ENCODE measurements at places on chromosomes 6 and 20. TPM values are rescaled to one million over a fixed set of nuclear protein-coding genes. Genes with fewer than 3 reads are reported as not detected.

DNA sequence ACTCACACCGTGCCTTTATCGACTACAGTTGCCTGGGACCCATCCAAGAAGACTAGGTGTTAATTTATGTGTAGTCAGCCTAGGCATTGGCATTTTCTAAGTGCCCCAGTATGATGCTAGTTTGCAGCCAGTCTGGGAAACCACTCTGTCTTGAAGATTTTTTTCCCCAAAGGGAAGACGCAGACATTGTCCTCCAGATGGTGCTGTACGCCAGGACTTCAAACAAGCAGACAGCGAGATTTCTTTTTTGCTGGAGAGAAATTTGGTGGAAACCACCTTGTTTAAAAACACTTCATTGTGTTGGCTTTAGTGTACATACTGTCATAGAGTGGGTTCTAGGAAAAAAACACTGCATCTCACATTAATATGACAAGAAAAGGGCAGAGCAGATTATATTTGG lies 30.0 kb downstream of the ALDH5A1 start:
- peak; percentile 21 for DNase-seq

DNA sequence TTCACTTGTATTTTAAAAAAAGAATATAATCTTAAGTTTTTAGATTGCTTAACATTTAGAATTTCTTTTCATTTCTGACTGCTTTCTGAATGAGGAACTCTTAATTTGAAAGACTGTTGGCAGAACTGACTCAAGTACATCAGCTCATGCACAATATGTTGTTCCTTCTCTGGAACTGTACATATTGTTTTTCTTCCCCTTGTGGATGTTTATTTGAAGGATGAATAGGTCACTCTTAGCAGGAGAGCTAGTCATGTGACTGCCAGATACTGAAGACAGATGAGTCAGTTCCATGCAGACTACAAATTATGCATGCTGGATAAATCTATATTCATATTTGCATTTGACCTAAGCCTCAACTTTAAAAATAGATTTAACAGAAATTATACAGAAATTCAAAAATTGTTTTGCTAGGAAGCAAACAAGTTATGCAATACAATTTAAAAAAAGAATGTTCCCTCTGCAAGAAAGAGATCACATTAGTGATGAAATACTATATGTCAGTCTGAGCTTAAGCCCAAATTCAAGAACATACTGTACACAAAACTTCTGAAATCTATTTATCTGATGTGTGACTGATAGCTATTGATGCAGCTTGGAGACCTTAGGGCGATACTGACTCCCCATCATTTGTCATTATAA lies 1274.9 kb upstream of the GJE1 start:
- no peak for DNase-seq

DNA sequence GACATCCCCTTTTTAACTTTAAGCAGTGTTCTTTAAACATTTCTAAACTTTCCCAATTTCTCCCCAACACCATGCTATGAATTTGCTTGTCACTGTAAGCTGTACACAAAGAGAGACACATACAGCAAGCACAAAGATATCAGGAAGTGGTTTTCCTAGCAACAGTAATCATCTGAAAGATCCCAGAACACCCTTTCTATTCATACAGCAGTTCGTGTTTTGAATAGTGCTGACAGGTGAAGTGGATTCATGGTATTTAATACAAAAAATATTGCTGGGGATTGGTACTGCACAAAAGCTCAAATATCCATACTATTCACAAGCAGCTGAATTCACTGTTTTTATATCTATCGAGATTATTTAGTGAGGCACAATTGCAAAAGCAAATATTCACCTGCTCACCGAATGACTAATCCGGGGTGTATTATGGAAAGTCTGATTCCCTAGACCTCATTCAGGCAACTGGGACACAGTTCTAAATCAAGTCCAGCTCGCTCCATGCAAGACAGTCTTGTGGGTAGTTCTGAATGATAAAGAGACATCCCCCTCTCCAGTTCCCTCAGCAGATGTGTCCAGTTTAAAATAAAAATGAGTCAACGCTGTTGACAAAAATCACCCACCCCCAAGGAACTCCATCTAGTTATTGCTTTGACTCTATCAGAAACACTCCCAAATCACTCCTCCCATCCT lies 107.1 kb upstream of the TSHZ2 start:
- no peak for DNase-seq

DNA sequence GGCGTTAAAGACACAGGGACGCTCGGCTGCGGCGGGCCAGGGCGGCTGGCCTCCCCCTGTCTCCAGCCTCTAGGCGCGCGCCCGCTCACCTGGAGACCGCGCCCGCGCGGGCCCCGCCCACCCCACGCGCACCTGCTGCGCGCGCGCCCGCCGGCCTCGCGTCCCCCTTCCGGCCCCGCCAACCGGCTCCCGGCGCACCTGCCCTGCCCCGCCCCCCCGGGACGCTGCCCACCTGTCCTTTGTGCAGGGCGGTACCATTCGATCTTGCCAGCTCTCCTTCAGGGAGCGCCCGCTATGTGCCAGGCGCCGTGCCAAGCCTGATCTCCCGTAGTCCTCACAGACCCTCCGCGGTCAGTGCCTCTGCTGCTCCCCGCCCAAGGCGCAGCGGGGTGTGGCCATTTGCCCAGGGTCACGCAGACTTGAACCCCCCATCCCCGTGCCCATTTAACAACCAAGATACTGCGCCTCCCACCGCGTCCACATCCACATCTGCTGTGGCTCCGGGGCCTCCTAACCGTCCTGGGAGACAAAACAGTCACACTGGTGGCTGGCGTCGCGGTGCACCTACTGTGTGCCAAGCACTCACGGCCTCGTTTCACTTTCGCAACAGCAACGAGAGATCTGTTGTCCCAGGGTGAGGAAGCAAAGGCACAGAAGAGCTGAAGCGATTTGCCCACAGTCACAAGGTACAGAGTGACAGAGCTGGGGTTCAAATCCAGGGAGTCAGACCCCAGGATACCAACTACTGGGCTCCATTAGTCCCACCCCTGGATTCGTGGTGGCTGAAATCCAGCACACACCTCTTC lies 48.1 kb downstream of the NOL4L start:
- no peak for DNase-seq

- no peak for DNase-seq
These were observed 59.2 kb upstream of the EYA2 start for GRCh38 chr20:46835418-46835817.

- DNase-seq: peak; percentile 64
These were observed 320.7 kb upstream of the JARID2 start for GRCh38 chr6:14925025-14925698.

GRCh38 chr6:27145731-27146455 lies 101.6 kb upstream of the PRSS16 start:
- DNase-seq: peak; percentile 89

DNA sequence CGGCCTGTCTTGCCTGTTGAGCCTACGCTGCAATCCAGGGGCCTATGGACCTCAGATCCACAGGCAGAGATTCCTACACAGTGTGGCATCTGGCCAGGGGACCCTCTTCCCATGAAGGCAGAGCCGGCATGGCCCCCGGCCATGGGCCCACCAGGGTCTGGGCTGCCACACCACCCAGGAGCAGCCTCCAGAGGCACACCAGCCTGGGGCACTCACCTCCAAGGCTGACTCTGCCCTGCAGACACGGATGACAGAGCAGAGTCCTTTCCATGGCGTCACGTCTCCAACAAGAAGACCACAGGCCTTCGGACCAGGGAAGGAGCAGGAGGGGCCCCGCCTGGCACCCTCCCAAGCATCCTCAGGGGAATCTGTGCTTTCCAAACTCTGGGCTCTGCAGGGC lies 3.5 kb upstream of the HRH3 start:
- DNase-seq: no peak

DNA sequence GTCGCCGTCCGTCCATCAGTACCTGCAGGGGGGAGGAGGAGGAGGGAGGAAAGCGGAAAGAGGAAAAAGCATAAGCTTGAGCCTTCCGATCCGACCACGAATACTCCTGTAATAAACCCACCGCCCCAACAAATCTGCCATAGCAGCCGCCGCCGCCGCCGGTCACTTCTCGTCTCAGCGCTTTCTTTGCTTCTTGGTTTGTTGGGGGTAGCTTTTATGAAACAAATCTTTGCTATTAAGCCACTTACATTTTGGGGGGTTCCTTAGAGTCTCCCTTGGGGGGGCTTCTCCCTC lies 277 bp downstream of the ADGRB3 start:
- no peak for DNase-seq

- no peak for DNase-seq
These were observed 157.7 kb upstream of the GGTLC1 start for GRCh38 chr20:24146231-24146634.

- no peak for DNase-seq
These were observed 240.2 kb downstream of the KHDC1L start for GRCh38 chr6:72984981-72985665.

DNA sequence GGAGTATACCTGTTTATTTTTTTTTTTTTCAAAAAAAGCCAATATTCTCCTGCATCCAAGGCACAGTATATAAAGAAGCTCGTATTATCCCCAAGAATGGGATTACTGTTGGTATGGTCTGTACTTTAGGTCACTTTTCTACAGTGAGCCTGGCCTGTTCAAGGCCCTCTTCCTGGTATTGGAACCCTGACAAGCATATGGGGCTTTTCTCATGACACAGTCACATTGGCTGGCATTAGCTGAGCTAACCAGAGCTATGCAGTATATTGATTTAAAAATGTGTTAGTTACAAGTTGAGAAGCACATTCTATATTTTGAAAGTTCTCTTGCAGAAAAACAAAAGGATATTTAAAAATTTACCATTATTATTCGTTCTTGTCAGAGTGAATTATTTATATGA lies 48.0 kb downstream of the MCHR2 start:
- DNase-seq: no peak

DNA sequence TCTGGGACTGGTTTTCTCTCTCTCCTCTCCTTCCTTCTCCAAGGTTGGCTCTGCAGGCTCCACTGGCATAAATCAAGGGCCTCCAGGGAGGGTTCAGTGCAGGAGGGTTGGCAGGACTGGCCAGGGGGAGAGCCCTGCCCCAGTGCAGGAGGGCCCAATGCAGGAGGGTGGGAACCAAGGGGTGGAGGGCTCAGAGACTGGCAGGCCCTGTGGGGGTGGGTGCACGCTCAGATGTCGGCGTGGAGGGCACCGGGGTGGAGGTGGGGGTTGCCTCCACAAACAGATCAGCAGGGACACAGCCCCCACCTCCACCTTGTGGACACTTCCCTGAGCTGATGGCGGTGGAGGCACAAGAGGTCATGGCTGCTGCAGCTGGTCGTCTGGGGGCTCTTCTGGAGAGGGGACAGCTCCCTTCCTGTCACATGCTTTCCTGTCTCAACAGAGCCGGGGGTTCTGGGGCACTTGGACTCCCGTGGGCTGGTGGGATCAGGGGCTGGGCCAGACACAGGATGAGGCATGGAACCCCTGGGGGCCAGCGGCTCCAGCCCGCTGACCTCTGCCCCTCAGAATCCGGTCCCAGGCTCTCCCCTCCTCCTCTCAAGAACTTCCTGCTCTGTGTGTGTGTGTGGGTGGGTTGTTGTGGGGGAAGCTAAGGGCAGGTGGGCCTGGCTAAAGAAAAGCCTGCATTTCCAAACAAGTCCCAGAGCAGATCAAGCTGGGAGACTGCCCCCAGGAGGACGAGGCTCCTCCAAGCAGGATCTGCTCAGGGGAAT lies 2.7 kb upstream of the ABHD16B start:
- no peak for DNase-seq

- DNase-seq: no peak
These were observed 21.7 kb downstream of the ECI2 start for GRCh38 chr6:4113649-4114048.

DNA sequence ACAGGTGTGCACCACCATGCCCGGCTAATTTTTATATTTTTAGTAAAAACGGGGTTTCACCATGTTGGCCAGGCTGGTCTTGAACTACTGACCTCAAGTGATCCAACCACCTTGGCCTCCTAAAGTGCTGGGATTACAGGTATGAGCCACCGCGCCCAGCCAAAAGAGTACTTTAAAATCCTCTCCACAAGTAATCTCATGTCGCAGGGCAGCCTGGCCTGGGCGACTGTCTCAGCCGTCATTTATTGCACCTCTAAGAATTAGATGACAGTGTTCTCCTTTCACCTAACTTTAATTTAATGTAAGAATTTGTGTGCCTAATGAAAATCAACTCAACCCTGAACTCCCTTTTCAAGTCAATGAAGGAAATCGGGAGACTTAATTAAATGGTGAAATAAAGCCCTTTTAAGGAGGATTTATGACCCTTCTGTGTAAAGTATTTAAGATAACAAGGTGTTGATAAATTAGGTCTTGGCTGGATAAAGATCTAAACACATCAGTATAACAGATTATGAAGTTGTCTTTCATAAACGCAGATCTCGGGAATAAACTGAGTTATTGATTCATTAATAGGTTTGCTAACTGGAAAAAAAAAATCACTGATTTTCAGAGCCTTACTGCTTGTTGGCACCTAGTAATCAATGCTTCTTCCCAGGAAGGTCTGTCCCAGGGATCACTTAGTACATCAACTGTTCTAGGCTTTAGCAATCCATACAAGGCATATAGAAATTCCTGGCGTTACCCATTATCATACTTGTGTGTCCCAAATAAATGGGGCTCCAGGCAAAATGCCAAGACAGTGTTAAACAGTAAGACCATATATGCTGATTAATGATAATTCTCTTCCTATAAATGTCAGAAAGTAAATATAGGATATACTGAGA lies 209.3 kb downstream of the GMDS start:
- DNase-seq: no peak

- DNase-seq: no peak
These were observed 29.3 kb downstream of the PDRG1 start for GRCh38 chr20:31922588-31922987.

DNA sequence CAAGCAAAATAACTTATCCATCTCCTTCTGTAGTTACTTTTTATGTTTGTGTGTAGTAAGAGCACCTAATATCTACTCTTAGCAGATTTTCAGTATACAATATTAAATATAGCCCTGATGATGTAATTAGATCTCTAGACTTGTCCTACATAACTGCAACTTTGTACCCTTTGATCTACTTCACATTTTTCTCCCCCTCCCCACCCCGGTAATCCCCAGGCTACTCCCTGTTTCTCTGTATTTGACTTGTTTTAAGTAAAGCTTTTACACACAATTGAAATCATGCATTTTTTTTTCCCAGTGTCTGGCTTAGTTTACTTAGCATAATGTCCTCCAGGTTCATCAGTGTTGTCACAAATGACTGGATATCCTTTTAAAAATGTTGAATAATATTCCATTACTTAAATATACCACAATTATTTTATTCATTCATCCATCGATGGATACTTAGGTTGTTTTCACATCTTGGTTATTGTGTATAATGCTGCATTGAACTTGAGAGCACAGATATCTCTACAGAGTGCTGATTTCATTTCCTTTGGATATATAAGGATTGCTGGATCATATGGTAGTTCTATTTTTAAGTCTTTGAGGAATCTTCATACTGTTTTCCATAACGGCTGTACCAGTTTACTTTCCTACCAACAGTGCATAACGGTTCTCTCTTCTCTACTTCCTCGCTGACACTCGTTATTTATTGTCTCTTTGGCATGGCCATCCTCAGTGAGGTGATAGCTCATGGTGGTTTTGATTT lies 212.7 kb downstream of the CDKAL1 start:
- no peak for DNase-seq

GRCh38 chr6:143784316-143784715 lies 58.8 kb upstream of the LTV1 start:
- DNase-seq: no peak

The SIRPB1 gene
- polyA plus RNA-seq: 0.38 TPM

The PRSS35 gene
- 1.3 TPM for polyA plus RNA-seq

The NOX3 gene
- polyA plus RNA-seq: not detected

The L3MBTL3 gene
- 5.9 TPM for polyA plus RNA-seq

The FAM217A gene
- polyA plus RNA-seq: not detected

The SPATS1 gene
- polyA plus RNA-seq: not detected

The CRYBG1 gene
- polyA plus RNA-seq: 6.6 TPM

The HEBP2 gene
- polyA plus RNA-seq: 43.1 TPM

The CARMIL1 gene
- polyA plus RNA-seq: 11.1 TPM

The SCGN gene
- 0.09 TPM for polyA plus RNA-seq

The FABP7 gene
- not detected for polyA plus RNA-seq

The STMN3 gene
- polyA plus RNA-seq: 44.7 TPM

The ULBP2 gene
- 0.49 TPM for polyA plus RNA-seq

The ZC2HC1B gene
- polyA plus RNA-seq: not detected

Measured in urinary bladder (tissue), 4 donors.